ENCODE measurements at places on chromosomes 3 and 15. TPM values are rescaled to one million over a fixed set of nuclear protein-coding genes. Genes with fewer than 3 reads are reported as not detected.

The PHLDB2 gene
- polyA plus RNA-seq = 13.5 TPM

The EXD1 gene
- not detected for polyA plus RNA-seq

DNA sequence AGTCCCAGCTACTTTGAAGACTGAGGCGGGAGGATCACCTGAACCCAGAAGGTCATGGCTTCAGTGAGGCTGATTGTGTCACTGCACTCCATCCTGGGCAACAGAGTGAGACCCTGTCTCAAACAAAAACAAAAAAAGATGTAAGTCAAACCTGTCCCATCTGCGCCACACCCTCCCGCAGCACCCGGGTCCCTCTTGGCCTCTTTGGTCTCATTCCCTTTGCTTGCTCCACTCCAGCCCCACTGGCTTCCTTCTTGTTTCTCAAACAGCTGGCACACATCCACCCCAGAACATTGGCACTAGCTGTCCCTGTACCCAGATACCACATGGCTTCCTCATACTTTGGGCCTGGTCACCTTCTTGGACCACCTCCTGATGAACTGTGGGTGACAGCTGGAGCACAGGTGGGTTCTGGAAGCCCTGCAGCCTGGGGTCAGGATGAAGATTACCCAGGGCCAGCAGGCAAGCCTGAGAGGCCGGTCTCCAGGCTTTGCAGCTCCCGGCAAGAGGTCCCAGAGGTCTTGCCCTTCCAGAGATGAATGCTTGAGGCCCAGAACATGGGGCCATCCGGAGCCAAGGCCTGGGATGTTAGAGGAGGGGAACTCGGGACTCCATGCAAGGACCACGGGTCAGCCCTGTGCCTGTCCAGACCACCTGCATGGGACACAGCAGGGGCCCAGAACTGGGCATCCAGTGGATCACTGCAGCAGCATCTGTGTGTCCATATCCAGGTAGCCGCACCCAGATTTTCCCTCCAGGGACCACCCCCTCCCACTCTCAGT lies 10.9 kb upstream of the GATA2 start:
- no peak overlapping the region for H3K4me3 ChIP-seq
- H3K4me1 ChIP-seq = no peaks in the 10 kb centered on the region

The ASB14 gene
- 0.02 TPM for polyA plus RNA-seq

DNA sequence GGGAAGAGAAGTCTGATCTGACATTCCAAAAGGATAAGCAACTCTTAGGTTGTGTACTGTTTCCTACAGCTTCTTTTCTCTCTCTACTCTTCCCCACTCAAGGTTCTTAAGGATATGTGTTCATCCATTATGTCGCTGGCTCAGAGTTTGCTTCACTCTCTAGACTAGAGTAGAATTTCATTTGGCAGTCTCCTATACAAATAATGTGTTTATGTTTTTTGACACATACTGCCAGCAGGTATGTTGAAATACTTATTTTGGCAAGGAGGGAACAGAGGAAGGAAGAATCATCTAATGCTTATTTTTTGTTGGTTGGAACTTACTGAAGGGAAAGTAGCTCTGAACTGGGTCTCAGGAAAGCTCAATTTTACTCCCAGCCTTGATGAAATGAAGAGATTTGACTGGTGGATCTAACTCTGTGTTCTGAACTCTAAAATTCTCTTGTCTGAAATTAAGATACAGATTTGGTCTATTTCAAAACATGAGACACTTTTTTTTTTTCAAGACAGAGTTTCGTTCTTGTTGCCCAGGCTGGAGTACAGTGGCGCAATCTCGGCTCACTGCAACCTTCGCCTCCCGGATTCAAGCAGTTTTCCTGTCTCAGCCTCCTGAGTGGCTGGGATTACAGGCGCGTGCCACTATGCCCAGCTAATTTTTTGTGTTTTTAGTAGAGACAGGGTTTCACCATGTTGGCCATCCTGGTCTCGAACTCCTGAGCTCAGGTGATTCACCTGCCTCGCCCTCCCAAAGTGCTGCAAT lies 7.6 kb upstream of the EMC3 start:
- H3K4me3 ChIP-seq = no peak overlapping the region
- no peak overlapping the region for H3K27ac ChIP-seq
- no peaks in the 10 kb centered on the region for H3K4me1 ChIP-seq

GRCh38 chr3:112519424-112520001 lies 20.2 kb upstream of the BTLA start:
- no peaks in the 10 kb centered on the region for H3K36me3 ChIP-seq
- H3K4me1 ChIP-seq = no peaks in the 10 kb centered on the region
- no peak overlapping the region for H3K27ac ChIP-seq
- no peaks in the 10 kb centered on the region for H3K27me3 ChIP-seq

- no peaks in the 10 kb centered on the region for H3K36me3 ChIP-seq
- no peaks in the 10 kb centered on the region for H3K4me1 ChIP-seq
- H3K27me3 ChIP-seq = no peaks in the 10 kb centered on the region
- no peak overlapping the region for H3K4me3 ChIP-seq
- H3K27ac ChIP-seq = no peak overlapping the region
Observed at GRCh38 chr15:59020322-59020721, 32.9 kb downstream of the RNF111 start.

DNA sequence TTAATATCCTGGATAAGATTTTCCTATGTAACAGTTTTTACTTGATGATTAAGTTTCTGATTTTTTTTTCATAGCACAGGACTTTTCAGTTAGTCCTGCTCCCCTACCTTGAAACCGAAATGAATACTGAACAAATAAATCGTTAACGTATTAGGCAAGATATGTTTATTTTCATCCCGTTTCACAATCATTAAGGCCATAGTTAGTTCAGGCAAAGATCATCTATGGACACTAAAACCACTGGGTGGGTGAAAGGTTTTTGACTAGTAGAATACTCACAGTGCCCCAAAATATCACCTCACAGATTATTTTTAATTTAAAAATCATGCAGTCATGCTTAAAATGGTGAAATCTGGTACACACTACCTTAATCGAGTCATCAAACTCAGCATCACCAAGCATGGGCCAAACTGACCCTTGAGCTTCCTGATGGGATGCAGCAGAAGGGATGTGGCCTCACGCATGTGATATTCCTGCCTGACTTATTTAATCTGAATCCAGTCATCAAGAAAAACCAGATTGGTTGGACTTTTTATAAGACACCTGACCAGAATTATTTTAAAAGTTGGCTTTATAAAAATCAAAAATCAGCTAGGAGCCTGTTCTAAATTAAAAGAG lies 365.0 kb downstream of the LPP start:
- no peak overlapping the region for H3K27ac ChIP-seq
- H3K4me1 ChIP-seq = peaks cover 2% of the 10 kb centered on the region
- no peak overlapping the region for H3K4me3 ChIP-seq
- no peak for DNase-seq
- no peaks in the 10 kb centered on the region for H3K36me3 ChIP-seq

DNA sequence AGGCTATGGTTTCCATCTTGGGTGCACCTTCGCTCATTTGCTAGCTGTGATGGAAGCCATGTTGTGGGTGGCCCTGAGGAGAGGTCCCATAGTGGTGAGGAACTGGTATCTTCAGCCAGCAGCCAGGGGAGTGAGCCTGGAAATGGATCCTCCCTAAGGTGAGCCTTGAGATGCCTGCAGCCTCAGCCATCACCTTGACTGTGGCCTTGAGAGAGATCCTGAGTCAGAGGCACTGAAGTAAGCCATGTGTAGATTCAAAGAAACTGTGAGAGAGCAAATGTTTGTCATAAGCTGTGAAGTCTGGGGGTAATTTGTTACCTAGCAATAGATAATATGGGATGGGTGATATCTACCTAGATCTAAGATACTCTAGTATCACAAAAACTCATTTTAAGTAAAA lies 105.3 kb downstream of the SNRK start:
- H3K27me3 ChIP-seq = no peaks in the 10 kb centered on the region
- no peak for DNase-seq
- H3K4me1 ChIP-seq = peaks cover 32% of the 10 kb centered on the region

DNA sequence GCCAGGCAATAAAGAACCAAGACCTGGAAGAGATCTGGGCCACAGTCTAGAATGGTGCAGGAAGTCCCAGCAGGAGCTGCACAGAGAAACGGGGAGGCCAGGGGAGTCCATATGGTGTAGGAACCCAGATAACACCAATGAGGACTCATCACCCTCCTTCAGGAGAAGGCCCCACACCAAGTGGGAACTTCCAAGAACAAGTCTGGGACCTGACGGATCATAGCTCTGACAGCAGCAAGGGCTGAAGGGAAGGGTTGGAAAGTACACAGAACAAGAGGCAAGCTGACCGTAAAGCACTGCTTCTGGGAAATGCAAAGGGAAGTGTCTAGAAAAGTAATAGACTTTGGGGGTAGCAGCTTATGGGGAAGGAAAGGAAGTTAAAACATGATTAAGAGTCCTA lies 34.5 kb downstream of the ANO10 start:
- no peak overlapping the region for H3K4me3 ChIP-seq
- no peak for DNase-seq
- no peak overlapping the region for H3K27ac ChIP-seq
- H3K36me3 ChIP-seq = no peaks in the 10 kb centered on the region
- no peaks in the 10 kb centered on the region for H3K4me1 ChIP-seq

GRCh38 chr15:29698030-29698701 lies 124.1 kb downstream of the TJP1 start:
- no peak overlapping the region for H3K4me3 ChIP-seq
- H3K4me1 ChIP-seq = peaks cover 22% of the 10 kb centered on the region
- no peak for DNase-seq
- H3K27me3 ChIP-seq = no peaks in the 10 kb centered on the region

The NR1I2 gene
- 0.26 TPM for polyA plus RNA-seq

DNA sequence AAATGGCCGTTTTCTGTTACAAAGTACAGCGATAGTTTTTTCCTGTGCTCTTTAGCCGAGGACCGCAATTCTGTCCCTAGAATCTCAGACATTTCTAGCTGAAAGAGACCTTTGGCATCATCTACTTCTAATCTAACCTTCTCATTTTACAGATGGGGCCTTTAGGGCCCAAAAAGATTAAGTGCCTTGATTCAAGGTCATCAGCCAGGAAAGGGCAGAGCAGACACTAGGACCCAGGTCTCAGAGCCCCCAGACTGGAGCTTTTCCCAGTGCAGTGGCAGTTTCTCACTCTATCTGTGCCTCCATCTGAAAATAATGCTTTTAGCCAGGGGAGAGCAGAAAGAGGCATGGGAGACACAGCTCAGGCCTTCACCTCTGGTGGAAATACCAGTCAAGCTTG lies 20.6 kb downstream of the ABHD2 start:
- H3K36me3 ChIP-seq = peaks cover 3% of the 10 kb centered on the region
- H3K4me3 ChIP-seq = no peak overlapping the region
- H3K4me1 ChIP-seq = peaks cover 52% of the 10 kb centered on the region
- H3K27ac ChIP-seq = peak overlapping the region; percentile 19

GRCh38 chr3:71149959-71150954 lies 433.3 kb downstream of the FOXP1 start:
- no peak for DNase-seq
- H3K27me3 ChIP-seq = no peaks in the 10 kb centered on the region
- H3K27ac ChIP-seq = no peak overlapping the region
- H3K36me3 ChIP-seq = no peaks in the 10 kb centered on the region

DNA sequence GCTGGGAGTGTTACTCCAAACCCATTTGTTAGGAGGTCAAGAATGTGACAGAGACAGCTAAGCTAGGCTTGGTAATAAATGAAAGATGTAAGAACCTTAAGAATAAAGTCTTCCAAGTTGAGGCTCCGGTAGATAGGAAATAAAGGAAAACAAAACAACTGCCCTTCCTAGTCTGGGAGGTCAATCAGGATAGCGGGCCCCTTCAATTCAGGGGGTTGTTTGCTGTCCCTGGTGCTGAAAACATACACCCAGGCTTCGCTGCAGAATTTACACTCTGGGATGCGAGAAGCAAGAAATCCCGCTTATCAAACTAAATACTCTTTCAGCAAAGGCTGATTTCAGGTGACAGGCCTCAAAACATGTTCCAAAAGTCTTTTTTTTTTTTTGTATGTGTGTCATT lies 393.4 kb downstream of the NTRK3 start:
- no peak for DNase-seq
- H3K27ac ChIP-seq = no peak overlapping the region
- H3K4me1 ChIP-seq = no peaks in the 10 kb centered on the region
- H3K27me3 ChIP-seq = no peaks in the 10 kb centered on the region
- H3K36me3 ChIP-seq = no peaks in the 10 kb centered on the region

DNA sequence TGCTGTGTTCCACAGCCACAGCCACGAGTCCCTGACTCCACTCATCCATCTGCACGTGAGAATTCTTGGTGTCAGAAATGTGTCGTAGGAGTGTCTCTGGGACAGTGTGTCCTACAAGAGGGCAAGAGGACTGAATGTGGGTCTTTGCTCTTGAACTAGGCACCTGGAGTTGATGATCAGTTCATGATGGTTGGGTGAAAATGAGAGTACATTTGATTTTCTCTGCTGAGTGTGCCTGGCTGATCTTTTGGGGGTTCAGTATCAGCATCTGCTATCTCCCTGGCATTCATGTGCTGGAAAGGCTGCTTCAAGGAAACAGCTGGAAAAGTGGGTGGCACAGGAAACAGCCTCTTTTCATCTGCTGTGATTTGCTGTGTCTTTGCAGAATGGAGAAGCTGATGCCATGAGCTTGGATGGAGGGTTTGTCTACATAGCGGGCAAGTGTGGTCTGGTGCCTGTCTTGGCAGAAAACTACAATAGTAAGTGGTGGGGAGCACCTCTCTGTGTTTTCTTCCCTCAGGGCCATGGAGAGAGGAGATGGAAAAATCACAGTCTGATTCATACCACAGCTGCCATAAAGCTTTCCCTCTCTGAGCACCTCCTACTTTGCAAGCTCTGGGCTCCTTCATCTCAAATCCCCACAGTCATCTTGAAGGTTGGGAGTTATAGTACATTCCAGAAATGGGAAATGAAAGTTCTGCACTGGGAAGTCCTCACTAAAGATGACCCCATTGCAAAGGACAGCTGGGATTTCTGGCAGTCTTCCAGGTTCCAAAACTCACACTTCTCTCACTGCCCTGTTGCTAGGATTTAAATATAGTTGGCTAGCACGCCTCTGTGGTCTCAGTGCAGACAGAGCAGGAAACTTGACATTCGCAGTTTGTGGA lies 17.8 kb downstream of the TF start:
- no peak overlapping the region for H3K27ac ChIP-seq
- H3K4me1 ChIP-seq = no peaks in the 10 kb centered on the region
- DNase-seq = no peak
- H3K4me3 ChIP-seq = no peak overlapping the region

DNA sequence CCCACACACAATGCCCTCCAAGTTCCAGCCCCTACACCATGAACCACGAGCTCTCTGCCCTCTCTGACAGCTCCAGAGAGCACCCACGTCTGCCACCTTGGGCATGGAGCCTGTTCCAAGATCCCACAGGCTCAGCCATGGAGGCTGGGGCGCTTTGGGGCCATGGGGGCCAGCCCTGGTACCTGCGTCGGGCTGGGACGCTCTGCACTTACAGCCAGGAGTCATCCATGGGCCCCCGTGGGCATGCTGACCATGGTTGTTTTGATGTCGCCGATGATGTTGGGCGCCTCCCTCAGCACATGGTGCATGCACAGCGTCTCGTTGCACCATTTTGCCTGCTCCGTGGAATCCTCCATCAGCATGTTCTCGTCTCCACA lies 51.9 kb upstream of the UBE2Q2 start:
- no peaks in the 10 kb centered on the region for H3K36me3 ChIP-seq
- no peak for DNase-seq
- no peaks in the 10 kb centered on the region for H3K27me3 ChIP-seq
- H3K27ac ChIP-seq = no peak overlapping the region
- no peak overlapping the region for H3K4me3 ChIP-seq

The TMEM87A gene
- 23.2 TPM for polyA plus RNA-seq

- H3K27me3 ChIP-seq = no peaks in the 10 kb centered on the region
- H3K36me3 ChIP-seq = no peaks in the 10 kb centered on the region
- H3K4me1 ChIP-seq = no peaks in the 10 kb centered on the region
- no peak overlapping the region for H3K4me3 ChIP-seq
- H3K27ac ChIP-seq = no peak overlapping the region
Observed at GRCh38 chr3:46663591-46664135, 29.8 kb downstream of the ALS2CL start.

The GOLGA8S gene
- polyA plus RNA-seq = 0.21 TPM

Measured in pancreas (tissue), 10 donors.